ENCODE measurements at places on chromosomes 3 and 15. TPM values are rescaled to one million over a fixed set of nuclear protein-coding genes. Genes with fewer than 3 reads are reported as not detected.

GUCA1C gene
- total RNA-seq: not detected

ANKUB1 gene
- 0.81 TPM for total RNA-seq

HIGD2B gene
- total RNA-seq: not detected

SLC9C1 gene
- total RNA-seq: not detected

MRPL3 gene
- 80.3 TPM for total RNA-seq

PRSS50 gene
- 0.28 TPM for total RNA-seq

PTX3 gene
- 175 TPM for total RNA-seq

GOLGA8H gene
- 1.3 TPM for total RNA-seq

IQCF5 gene
- not detected for total RNA-seq

CORO2B gene
- 4.3 TPM for total RNA-seq

GOLGA8T gene
- not detected for total RNA-seq

SKOR1 gene
- 0.78 TPM for total RNA-seq

BNC1 gene
- total RNA-seq: 1.2 TPM

FRMD4B gene
- total RNA-seq: 86.1 TPM

LRRC34 gene
- 5.1 TPM for total RNA-seq

STX19 gene
- total RNA-seq: not detected

NDUFB4 gene
- total RNA-seq: 23.5 TPM

EIF2A gene
- 124 TPM for total RNA-seq

LXN gene
- 14.9 TPM for total RNA-seq

C3orf85 gene
- total RNA-seq: not detected

OCA2 gene
- 14.8 TPM for total RNA-seq

MBD4 gene
- 23.0 TPM for total RNA-seq

GP5 gene
- not detected for total RNA-seq

GOLGA6A gene
- 0.42 TPM for total RNA-seq

NR2E3 gene
- total RNA-seq: 0.92 TPM

CAND2 gene
- total RNA-seq: 25.9 TPM
